ENCODE measurements at places on chromosomes 3 and 15. TPM values are rescaled to one million over a fixed set of nuclear protein-coding genes. Genes with fewer than 3 reads are reported as not detected.

Gene H1-8
- polyA plus RNA-seq: 0.27 TPM

Gene SEMA5B
- polyA plus RNA-seq: 3.1 TPM

Gene TNFSF10
- 39.8 TPM for polyA plus RNA-seq

Gene GORASP1
- 32.5 TPM for polyA plus RNA-seq

Gene C2CD4B
- 0.44 TPM for polyA plus RNA-seq

Gene ARPP21
- polyA plus RNA-seq: not detected

Gene CPEB1
- polyA plus RNA-seq: 5.4 TPM

Gene GOLGA8T
- 0.17 TPM for polyA plus RNA-seq

Gene GPR171
- polyA plus RNA-seq: 2.6 TPM

Gene KIF23
- 3.1 TPM for polyA plus RNA-seq

Gene TIMP4
- polyA plus RNA-seq: 5.8 TPM

- no peak for DNase-seq
These were observed 31.2 kb upstream of the CFAP20DC start for GRCh38 chr3:59081071-59081470.

DNA sequence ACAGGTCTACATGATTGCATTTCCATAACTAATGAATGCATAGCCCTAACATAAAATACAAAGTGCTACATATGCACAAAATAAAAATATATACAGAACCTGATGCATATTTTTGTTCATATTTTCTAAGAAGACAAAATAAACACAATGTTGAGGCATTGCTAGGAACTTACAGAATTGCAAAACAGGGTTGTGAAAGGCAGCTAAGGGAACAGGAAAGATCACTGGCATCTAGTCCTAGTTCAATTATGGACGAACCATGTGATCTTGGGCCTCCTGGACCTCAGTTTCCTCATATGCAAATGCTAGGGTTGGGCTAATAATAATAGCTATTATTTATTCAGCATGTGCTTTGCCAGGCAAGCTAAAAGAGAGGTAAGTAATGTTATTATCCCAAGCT lies 15.5 kb upstream of the NCEH1 start:
- no peak for DNase-seq

- DNase-seq: peak; percentile 82
These were observed 24.6 kb downstream of the RUBCN start for GRCh38 chr3:197711973-197712707.

DNA sequence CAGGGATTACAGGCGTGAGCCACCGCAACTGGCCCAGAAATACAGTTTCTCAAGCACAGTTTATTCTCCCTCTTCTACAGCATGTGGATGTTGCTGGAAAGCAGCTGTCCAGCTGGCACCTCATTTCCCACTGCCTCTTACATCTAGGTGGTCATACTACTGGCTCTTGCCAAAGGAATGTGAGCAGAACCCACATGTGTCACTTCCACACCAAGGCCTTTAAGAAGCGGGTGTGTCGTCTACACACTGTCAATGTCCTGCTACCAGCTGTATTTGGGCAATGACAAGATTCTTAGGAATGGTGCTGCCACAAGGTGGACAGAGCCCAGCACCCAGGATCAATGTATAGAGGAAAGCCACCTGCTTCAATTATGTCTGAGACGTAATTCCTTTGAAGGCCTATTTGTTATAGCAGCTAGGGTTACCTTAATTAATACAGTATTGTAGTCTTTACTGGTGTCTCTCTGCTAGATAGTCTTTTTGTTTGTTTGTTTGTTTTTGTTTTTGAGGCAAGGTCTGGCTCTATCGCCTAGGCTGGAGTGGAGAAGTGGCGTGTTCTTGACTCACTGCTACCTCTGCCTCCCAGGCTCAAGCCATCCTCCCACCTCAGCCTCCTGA lies 15.1 kb upstream of the RAB7A start:
- no peak for DNase-seq

DNA sequence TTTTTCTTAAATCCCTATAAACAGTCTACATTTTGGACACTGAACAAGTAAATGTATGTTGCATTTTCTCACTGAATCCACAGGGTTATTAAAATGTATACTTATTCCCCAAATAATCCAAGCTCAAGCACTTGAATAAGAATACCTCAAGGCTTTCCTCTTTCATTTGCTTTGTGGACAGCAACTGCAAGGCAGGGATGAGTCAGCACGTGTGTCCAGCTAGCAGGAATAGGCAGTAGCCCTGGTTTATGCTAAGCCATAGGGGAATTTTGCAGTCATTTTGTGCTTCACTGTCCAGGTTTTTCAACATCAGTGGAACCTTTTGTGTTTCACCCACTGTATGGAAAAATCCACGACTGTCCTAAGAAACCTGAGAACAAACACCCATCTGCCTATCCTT lies 96.7 kb upstream of the KCNMB2 start:
- DNase-seq: no peak

- DNase-seq: no peak
These were observed 130.5 kb downstream of the LRRC3B start for GRCh38 chr3:26753095-26753494.

DNA sequence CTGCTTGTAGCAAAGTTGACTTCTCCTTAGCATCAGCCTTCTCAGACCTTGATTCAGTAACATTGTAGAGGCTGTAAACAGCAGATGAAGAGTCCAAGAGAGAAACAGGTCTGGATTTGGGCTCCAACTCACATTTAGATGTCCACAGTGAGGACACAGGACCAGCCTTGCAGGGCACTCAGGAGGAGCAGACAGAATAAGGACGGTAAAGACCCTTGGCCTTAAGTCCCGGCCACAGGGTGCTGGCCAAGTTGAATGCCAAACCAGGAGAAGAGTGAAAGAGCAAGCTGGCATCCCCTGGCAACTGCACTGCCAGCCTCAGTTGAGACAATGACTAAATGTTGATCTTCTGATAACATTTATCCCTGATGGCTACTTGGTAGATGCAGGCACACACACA lies 136.3 kb downstream of the LRRK1 start:
- no peak for DNase-seq

DNA sequence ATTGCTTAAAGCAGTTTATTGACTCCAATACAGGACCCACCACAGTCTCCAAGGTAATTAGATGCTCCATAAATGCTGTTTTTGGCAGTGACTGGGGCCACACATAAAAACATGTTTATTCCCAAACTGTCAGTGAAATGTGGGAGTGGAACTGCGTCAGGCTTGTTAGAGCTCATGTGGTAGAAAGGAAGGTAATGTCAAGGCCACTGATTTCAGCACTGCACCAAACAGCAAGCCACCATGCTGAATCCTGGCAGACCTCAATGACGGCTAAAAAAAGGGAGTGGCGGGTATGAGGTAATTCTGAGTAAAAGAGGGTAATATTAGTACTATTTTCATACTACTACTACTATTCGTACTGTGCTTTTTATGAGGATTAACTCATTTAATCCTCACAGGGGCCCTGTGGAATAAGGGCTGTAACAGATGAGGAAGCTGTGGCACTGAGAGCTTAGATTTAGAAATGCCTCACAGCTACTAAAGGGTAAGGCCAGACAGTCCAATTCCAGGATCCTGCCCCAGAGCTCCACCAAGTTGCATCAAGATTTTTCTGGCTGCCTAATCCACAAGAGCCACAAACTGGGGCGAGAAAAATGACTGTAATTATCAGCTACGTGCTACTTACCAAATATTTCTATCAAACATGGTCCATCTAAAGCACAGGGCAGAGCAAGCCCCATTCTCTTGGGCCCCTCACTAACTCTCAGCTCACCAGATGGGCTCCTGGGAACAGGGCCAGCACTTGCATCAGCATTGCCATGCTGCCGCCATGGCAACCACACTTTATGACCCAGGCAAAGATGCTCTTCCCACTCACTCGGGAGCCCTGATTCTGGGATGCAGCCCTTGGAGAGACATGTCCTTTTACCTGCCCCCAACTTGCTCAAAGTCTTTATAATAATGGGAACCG lies 83.6 kb upstream of the SPATA12 start:
- DNase-seq: peak; percentile 76

- no peak for DNase-seq
These were observed 17.2 kb upstream of the ABHD10 start for GRCh38 chr3:111961461-111962164.

DNA sequence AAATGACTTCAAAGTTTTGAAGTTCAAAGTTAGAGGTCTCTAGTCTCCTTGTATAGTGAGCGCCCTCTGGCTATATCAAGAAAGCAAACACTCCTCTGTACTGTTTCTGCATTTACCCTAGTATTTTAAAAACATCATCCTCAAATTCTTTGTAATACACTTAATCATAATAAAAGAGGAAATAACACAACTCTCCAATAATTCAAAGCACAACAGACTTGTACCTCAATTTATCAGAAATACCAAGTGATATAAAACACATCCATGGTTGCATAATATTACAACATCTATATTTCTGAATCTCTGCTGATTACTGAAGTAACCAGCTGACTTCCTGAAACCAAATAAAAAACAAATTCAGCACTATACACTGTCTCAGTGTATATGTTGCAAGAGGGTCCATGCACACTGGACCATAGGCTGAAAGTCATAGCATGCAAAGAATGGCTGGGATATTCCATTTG lies 12.5 kb downstream of the PLOD2 start:
- DNase-seq: no peak

- no peak for DNase-seq
These were observed 46.0 kb downstream of the SUCNR1 start for GRCh38 chr3:151919446-151919845.

DNA sequence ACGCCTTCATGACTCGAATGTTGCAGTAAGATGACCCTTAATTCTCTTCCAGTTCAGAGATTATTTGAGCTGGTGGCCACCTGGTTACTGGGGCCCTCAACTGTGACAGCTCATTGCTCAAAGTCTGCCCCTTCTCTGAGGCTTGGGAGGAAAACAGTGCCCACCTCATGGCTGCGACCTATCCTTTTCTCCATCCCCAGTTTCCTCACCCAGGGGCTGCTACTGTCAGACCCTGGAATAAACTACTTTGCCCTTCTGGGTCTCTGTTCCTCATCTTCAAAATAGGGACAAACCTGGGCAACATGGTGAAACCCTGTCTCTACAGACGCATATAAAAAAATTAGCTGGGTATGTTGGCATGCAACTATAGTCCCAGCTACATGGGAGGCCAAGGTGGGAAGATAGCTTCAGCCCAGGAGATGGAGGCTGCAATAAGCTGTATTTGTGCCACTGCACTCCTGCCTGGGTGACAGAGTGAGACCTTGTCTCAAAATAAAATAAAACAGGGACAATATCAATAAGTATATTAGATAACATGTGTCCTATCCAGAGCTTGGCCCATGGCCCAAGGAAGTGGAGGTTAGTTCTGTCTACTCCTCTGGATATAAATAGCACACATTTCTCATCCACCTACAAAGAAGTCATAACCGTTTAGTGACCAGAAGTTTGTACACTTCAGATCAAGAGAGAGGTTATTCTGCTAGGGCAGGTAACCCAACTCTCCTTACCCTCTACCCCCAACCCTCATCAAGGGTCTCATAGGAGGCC lies 2.2 kb upstream of the RASL12 start:
- no peak for DNase-seq

GRCh38 chr3:15272426-15273196 lies 59.8 kb downstream of the SH3BP5 start:
- no peak for DNase-seq

DNA sequence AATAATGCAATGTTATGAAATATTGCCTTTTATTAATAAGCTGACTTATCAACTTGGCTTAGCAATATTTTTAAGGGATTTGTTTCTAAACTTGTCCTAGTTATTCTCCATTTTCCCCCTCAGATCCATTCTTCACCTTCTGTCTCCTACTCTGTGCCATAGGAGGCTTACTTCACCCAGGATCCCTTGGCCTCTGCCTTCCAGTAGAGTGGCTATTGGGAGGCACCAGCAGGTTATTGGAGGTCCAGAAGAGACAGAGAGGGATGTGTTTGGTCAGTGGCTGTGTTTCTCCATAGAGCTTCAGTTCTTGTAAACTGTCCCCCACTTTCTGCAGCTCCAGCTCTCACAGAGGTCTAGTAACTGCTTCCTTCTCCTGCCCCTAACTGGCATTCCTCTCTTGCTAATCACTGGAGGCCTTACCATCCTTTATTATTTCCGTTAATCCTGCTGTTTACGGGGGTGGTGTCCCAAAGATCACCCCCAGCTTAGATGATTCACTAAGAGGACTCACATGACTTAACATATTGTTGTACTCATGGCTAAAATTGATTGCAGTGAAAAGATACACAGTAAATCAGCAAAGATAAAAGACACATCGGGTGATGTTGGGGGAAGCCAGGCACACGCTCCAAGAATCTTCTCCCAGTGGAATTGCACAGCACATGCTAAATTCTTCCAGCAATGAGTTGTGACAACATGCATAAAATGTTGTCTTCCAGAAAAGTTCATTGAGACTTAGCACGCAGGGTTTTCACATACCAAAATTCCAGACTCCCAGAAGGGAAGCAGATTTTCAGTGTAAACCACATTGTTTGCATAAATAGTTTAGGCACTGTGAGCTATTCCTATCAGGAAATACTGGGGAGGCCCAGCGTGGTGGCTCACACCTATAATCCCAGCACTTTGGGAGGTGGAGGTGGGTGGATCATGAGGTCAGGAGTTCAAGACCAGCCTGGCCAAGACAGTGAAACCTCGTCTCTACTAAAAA lies 67.5 kb downstream of the RPL22L1 start:
- no peak for DNase-seq

GRCh38 chr15:85831415-85832113 lies 36.8 kb upstream of the KLHL25 start:
- peak; percentile 80 for DNase-seq

DNA sequence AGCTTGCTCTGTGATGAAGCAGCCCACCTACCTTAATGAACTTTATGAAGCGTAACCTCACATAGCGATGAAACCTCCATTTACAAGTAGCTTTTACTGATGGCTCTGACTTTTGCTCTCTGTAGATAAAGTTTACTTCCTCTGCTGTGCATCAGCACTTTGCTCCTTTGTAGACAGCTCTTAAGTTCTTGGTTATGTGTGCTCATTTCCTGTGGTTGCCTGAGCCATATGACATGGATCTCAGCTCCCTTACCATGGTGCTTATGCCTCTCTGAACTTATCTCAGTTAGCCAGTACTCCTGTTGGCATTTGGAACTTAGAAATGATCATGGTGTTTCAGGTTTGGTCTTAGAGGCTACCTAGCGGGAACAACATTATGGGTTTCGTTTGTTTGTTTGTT lies 7.8 kb downstream of the MFSD1 start:
- no peak for DNase-seq

- DNase-seq: no peak
These were observed 764.8 kb upstream of the CADM2 start for GRCh38 chr3:84194029-84194428.

- DNase-seq: no peak
These were observed 70.2 kb upstream of the ST8SIA2 start for GRCh38 chr15:92323525-92323924.

DNA sequence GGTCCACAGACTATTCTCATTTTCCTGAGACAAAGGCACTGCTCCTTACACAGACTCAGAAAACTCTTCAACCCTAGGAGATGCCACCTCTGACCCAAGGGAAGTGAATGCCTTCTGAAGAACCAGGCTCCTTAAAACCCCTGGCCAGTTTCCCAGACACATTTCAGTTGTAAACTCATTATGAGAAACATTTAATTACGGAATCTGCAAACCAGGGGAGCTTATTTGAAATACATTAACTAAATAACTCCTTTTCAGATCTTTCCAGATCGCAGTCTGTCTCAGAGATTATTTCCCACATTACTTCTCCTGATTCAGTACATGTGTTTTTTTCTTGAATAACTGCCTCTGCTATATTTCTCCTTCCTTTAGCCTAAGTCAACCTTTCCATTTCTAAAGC lies 17.6 kb downstream of the MYO5A start:
- DNase-seq: no peak
